CD4-positive, alpha-beta T cell treated with Interleukin-15 for 4 hours (primary cell): ENCODE measurements at places on chromosomes 16 and 17.

- no peak for DNase-seq
Observed at GRCh38 chr17:51820766-51821165, 337.7 kb downstream of the CA10 start.

GRCh38 chr17:14732211-14732610, 431.3 kb downstream of the HS3ST3B1 start:
- DNase-seq: no peak

- peak; percentile 50 for DNase-seq
Observed at GRCh38 chr17:4074831-4075495, 67.9 kb downstream of the ZZEF1 start.

DNA sequence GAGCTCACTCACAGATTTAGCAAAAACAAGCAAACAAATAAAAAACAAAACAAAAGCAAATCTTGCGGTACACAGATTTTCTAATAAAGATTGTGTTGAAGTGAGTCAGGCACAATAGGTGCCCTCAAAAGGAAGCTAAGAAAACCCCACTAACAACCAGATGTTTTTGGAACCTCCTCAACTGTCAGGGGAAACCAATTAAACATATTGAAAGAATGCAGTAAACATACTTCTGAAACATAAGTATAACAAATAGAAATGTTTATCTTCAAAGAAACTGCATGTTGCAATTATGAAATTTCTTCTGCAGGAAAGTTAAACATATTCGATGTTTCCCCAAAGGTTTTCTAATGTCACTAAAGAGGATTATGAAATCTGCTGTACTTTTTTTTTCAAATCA, 110.5 kb upstream of the CORO6 start:
- no peak for DNase-seq

- no peak for DNase-seq
Observed at GRCh38 chr17:45906237-45906636, 11.9 kb downstream of the MAPT start.

GRCh38 chr16:15466886-15467781, 32.7 kb downstream of the BMERB1 start:
- no peak for DNase-seq

- DNase-seq: no peak
Observed at GRCh38 chr17:48438516-48439061, 8.6 kb upstream of the SKAP1 start.
